ENCODE measurements at places on chromosomes 3 and 15. TPM values are rescaled to one million over a fixed set of nuclear protein-coding genes. Genes with fewer than 3 reads are reported as not detected.

Gene IL17RD
- total RNA-seq = 40.2 TPM

DNA sequence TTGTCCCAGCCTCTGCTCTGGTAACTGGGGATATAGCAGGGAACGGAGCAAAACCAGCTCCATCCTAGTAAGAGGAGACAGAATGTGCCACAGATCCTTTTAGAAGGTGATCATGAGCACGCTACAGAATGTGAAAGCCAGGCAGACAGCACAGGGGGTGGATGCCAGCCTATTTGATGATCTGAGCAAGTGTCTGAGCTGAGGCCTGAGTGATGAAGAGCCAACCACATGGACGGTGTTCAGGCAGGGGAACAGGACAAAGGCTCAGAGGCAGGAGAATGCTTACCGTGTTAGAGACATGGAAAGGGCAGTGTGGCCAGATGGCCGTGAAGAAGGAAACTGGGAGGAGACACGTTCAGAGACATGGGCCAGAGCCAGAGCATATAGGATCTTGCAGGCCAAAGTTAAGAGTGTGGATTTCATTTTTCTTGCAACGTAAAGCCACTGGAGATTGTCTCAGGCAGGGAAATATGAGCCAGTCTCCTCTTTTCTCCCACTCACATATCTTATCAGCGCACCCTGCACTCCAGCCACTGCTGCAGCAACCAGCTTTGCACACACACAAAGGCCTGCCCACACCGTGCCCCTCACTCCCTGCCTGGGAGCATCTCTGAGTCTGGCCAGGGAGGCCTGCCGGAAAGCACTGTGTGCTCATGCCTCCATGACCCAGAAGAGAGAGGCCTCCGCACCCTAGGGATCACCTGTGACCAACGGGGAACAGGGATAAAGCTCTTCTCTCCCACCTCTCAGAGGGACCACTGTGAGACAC, 20.1 kb downstream of the RAB43 start:
- DNase-seq = no peak

Gene BCL2A1
- not detected for total RNA-seq

- DNase-seq = no peak
Observed at GRCh38 chr3:71356265-71356664, 227.3 kb downstream of the FOXP1 start.

GRCh38 chr15:96858694-96859093, 528.2 kb downstream of the NR2F2 start:
- no peak for DNase-seq

DNA sequence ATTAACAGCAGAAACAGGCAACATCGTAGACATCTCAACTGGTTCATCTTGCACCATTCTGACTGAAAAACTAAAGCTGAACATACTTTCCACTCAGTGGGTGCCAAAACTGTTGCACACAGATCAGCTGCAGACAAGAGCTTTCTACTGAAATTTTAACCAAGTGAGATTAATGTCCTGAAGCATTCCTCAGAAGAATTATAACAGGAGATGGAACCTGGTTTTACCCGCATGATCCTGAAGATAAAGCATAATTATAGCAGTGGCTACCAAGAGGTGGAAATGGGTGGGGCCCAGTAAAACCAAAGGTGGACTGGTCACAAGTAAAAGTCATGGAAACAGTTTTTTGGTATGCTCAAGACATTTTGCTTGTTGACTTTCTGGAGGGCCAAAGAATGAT, 858.8 kb downstream of the FHIT start:
- DNase-seq = no peak

GRCh38 chr3:46860810-46861604, 2.2 kb downstream of the MYL3 start:
- no peak for DNase-seq

Gene CCR2
- total RNA-seq = not detected

GRCh38 chr15:33310481-33311311, at the start of gene RYR3:
TSS of gene RYR3 (plus strand) at chr15:33310967. CDS start at chr15:33311046, 79 bp downstream.
- DNase-seq = peak; percentile 66

DNA sequence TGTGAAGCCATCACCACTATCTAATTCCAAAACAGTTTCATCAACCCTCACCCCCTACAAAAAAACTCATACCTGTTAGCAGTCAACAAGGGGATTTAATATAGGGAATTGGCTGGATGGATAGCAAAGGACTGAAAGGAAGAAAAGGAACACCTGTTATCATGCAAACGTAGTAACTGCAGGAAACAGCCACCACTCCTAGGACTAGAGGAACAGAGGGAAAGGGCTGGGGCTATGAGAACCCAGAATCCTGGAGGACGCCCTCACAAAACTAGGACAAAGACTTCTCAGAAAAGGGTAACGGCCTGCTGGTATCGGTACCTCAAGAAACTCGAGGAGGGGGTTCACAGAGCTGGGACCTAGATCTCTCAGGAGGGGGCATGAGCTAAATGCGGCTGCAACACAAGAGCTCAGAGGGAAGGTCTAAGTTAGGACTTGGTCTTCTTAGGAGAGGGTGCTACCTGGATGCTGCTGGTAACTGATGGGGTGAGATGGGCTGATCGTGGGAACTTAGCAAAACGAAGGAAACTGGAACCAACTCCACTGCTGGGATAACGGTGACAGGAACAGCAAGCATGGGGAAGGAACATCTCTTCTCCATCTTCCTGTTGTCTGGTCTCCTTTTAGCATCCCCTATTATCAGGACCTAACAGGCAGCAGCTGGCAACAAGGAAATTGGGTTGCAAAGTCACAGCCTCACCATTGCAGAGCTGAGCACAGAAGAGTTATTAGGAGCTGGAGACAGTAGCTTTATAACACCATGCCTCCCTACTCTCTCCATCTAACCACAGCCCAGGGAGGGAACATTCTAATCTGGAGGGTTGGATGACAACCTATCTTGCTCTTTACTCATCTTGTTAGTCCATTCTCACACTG, 147.7 kb downstream of the UACA start:
- peak; percentile 9 for DNase-seq

Gene ANKRD63
- total RNA-seq = not detected

GRCh38 chr3:45798034-45798433, 1.7 kb upstream of the SLC6A20 start:
- DNase-seq = no peak

GRCh38 chr3:8499181-8499611, 2.4 kb upstream of the LMCD1 start:
- DNase-seq = peak; percentile 75

DNA sequence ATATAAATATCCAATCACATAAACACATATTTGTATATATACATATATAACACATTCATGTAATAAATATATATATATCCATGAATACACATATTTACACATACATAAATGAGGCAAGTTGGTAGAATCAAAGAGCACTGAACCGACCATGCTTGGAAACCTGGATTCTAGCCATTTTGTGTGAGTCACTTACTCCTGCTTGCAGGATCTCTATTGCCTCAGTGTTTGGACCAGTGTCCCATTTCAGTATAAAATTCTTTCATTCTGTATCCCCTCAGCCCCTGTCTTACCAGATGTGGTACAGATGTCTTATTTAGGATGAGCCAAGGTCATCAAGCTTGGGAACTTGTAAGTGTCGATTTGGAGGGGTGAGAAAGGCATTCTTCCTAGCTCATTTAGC, 391.4 kb upstream of the FRG2C start:
- peak; percentile 5 for DNase-seq

- peak; percentile 76 for DNase-seq
Observed at GRCh38 chr3:111874177-111874820, 15.2 kb downstream of the PHLDB2 start.

- peak; percentile 31 for DNase-seq
Observed at GRCh38 chr3:133113526-133113925, 75.3 kb downstream of the TMEM108 start.

DNA sequence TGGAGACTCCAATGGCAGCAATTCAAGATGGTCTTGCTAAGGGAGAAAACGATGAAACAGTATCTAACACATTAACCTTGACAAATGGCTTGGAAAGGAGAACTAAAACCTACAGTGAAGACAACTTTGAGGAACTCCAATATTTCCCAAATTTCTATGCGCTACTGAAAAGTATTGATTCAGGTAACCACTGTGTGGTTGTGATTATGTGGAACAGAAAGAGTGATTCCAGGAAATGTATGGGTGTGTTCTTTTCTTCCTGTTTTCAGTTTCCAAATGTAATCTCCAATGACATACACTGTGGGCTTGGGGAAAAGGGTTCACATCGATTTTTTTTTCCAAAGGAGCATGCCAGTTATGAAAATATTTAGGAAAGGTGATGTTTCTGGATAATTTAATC, 10.9 kb downstream of the SCG3 start:
- no peak for DNase-seq

- peak; percentile 97 for DNase-seq
Observed at GRCh38 chr15:83733206-83733605, 79.3 kb downstream of the ADAMTSL3 start.

DNA sequence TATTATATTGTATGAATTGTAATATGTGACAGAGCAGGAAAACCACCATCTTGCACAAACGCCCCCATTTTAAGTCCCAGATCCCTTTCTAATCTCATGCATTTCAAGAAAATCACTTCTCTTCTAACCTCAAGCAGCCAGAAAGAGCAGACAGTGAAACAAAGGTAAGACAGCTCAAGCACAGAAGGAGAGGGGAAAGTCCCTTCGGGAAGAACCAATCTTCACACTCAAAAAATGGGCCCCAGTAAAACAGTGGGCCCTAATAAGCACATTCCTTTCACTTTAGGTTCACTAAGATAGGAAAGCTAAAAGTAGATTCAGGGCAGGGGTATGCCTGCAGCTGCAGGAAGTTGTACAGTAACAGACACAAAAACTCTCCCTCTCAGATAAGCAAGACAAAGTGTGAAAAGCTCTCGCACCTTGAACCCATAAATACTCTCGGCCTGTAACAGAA, 1268.7 kb downstream of the SI start:
- DNase-seq = no peak

GRCh38 chr15:38252481-38253350, at the start of gene SPRED1:
TSS of gene SPRED1 (plus strand) at chr15:38252836. CDS start at chr15:38253186, 350 bp downstream.
- DNase-seq = peak; percentile 57

- DNase-seq = no peak
Observed at GRCh38 chr3:17360991-17361390, 381.4 kb downstream of the TBC1D5 start.

Gene ZMYND10
- 0.52 TPM for total RNA-seq

DNA sequence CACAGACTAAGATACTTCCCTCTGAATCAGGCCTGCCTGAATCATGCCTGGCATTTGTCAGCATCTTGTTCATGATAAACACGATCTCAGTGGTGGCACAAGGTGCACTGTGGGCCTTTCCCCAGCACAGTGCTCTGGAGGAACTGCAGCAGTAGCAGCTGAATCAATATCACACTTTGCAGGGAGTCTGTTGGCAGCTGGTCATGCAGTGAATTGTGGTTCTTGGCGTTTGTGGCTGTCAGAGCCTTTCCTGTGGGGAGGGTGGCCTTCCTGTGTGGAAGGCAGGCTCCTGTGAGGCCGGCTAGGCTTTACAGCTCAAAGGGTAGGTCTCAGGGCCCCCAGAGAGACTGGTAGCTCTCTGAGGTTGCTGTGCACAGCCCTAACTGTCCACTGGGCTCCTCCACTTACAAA, 54.4 kb upstream of the TLE3 start:
- DNase-seq = no peak

- no peak for DNase-seq
Observed at GRCh38 chr3:196414469-196414868, 17.8 kb downstream of the UBXN7 start.

Gene CCR3
- not detected for total RNA-seq

GRCh38 chr15:94930960-94931359, 699.6 kb downstream of the MCTP2 start:
- no peak for DNase-seq

GRCh38 chr15:49148727-49149126, 6.7 kb downstream of the COPS2 start:
- DNase-seq = no peak

- DNase-seq = no peak
Observed at GRCh38 chr3:89973156-89973555, 865.7 kb downstream of the EPHA3 start.

Gene WWTR1
- total RNA-seq = 58.0 TPM

Gene STAC
- 19.3 TPM for total RNA-seq

GRCh38 chr15:74333093-74333492, 34.4 kb downstream of the CYP11A1 start:
- no peak for DNase-seq

DNA sequence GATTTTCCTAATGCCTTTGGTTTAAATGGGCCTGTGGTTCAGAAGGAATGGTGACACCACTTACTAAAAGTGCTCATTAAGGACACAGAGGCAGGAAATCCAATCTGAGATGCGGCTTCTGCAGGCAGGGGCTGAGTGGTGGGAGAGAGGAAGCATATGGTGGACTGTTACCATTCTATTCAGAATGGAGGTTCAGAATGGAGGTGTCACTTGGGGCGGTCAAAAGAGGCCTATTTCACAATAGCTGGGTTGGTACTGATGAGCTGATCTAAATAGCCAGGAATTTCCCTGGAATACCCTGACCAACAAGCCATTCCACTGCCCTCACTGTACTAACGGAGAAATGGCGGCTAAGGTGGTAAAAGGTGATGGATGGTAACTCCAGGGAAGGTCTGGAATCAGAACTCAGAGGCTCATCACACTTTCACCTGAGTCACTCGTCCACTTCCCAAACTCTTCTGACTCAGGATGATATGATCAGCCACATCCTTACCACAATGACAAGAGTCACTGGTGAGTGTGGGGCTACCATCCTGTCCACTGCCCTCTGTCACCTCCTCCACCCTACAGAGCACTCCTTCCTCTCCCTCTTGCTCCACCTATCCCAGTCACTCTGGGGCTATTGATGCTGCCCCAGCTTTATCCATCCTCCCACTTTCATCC, 15.7 kb downstream of the RFT1 start:
- peak; percentile 95 for DNase-seq

DNA sequence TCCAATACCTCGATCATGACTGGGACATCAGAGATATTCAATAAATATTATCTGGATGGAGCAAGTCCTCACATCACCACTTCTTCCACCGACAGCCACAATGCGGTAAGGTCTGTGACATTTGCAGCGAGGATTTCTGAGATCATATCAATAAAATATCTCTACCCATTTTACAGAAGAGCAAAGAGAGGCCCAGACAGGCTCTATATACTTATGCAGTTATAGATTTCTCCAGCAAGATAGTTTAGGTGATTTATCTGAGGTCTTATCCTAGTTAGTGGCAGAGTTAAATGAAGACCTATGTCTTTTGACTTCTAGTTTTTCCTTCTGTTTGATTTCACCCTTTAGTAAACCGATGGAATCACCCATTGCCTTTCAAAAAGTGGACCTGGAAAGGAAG, 81.6 kb downstream of the TNIK start:
- DNase-seq = no peak

DNA sequence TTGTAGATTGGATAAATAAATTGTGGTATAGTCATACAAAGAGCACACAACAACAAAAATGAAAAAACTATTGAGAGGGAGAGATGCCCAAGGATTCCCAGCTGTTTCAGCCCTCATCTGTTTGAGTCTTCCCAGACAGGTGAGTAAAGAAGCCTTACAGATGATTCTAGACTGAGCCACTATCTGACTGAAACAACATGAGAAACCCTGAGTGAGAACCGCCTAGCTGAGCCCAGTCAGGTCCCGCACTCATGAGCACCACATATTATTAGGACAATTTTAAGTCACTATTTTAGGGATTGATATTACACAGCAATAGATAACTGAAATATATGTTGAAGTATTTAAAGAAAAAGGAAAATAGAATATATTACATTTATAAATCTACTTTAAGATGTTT, 19.0 kb downstream of the POPDC2 start:
- DNase-seq = no peak
